Activated T-helper 1 cell treated with anti-CD3 and anti-CD28 coated beads, Interleukin-12 subunit alpha, Interleukin-12 subunit beta, Interleukin-2, Interleukin-4 antibody, amounts not matched to agents 30 ng/mL and 10 ng/mL and 1 ng/mL, durations not matched to agents 14 hours and 24 hours and 36 hours (primary cell): ENCODE measurements at places on chromosomes 12 and 14. TPM values are rescaled to one million over a fixed set of nuclear protein-coding genes. Genes with fewer than 3 reads are reported as not detected.

MANSC4 gene
- total RNA-seq: not detected in 2 replicates

AQP2 gene
- total RNA-seq: not detected in 2 replicates

IL22 gene
- total RNA-seq: 3.4 TPM in 2 replicates

- DNase-seq: no peak
These were observed 149.4 kb upstream of the HIF1A start for GRCh38 chr14:61545726-61546455.

DNA sequence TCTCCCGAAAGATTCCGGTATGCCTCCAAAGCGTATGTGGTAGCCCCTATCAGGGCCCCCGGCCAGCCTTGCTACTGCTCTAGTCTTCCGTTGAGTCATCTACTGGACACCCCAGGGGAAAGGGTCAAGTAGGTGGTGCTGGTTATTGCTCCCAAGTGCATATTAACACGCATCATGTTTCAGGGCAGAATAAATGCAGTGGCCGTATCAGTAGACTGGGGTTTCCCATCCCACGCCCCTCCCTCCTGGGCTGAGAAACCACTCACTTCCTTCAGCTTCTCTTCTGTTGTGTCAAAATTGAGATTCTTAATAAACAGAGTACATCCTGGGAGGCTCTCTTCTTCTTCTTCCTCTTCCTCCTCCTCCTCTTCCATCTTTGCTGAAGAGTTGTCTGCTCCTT is 39.3 kb downstream of the RBM19 start:
- no peak for DNase-seq

DNA sequence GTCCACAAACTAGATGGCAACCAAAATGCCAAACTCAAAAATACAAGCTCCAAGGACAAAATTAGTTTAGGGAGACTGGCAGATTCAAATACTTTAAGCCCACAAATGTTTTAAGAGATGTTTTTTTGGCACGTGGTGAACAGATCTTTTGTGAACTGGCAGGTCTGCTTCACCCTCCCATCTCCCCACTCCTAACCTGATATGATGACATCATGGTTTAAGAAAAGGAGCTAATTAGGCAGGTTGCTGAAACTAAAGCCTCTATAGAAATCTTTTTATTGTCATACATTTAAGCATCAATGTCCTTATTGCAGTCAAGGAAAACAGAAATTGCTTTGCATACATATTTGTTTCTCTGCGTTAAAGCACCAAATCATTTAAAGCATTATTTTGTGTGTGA is 5.8 kb downstream of the LRIG3 start:
- DNase-seq: no peak

NANOG gene
- total RNA-seq: not detected in 2 replicates
